ENCODE measurements at places on chromosomes 12 and 14.

DNA sequence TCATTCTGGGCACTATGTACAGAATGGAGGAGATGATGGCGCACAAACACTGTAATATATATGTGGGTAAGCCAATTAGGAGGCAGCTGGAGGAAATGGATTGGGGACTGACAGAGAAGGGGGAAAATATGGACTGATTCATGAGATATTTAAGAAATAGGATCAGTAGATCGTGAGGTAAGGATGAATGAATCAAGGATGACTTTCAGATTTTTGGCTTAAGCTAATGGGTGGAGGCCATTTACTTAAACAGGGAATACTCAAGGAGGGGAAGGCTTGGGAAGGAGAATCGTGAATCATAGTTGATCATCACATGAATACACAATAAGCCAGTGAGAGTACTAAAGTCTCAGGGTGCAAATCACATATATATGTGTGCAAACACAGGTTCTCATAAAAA is 11.2 kb upstream of the GNPNAT1 start:
- DNase-seq = no peak

DNA sequence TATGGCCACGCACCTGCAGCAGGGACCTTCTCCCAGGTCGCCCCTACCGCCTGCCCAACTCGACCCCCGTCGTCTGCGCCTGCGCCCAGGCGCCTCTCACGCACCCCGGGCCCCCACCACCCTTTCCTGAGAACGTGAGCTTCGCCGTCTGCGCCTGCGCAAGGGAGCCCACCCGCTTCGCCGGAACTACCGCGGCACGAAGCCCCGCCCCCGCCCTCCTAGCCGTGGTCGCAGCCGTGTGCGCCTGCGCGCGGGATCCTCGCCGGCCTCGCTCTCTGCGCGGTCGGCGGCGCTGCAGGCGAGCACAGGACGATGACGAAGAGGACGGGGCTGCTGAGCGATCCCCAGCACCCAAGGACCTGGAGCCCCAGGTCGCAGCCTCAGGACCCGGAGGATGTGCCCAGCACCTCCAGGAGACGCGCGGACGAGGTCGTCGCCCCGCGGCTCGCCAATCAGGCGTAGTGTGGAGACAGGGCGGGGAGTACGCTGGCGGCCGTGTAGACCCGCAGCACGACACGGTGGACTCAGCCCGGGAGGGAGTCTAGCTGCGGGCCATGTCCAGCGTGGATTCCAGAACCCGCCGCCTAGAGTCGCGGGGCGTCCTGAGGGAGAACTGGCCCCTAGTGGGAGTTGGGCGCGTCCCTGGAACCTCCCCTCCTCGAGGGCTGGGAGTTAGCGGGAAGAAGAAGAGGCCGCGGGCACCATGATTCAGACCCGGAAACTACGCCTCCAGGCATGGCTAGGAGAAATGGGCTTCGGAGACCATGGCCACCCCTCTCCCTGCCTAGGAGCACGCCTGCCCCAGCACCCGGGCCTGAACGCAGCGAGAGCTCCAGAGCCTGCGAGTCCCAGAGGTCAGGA is 1120.8 kb upstream of the TMEM132C start:
- DNase-seq = no peak

DNA sequence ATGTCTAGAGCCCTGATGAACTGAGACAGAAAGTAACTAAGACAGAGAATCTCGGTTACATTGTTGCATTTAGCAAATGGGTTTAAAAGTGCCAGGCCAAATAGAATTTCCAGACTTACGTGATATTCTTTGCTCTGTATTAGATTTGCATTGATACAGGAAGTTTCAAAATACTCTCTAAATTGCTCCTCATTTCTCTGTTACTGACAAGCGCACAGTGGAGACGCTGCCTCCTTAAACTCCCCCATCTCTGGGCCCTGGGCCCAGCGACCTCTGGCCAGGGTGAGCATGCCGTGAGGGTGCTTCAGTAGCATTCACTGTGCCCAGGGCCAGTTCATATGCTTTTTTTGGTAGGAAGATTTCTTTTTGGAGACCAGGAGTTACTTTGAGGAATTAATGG is 22.9 kb upstream of the EVL start:
- no peak for DNase-seq

GRCh38 chr12:74537126-74537706 is 419 bp upstream of the ATXN7L3B start:
- no peak for DNase-seq

GRCh38 chr14:58944968-58945356 is 243.5 kb upstream of the DAAM1 start:
- no peak for DNase-seq

GRCh38 chr14:30998100-30998706 is 27.2 kb upstream of the AP4S1 start:
- no peak for DNase-seq

- DNase-seq = no peak
These were observed 379.8 kb downstream of the FUT8 start for GRCh38 chr14:65792208-65792905.

GRCh38 chr14:50559990-50560930 is at the start of gene ATL1:
Gene ATL1, plus strand, starts transcription at chr14:50560145. Its CDS starts 121 bp downstream, at chr14:50560266.
- DNase-seq = peak; percentile 88

DNA sequence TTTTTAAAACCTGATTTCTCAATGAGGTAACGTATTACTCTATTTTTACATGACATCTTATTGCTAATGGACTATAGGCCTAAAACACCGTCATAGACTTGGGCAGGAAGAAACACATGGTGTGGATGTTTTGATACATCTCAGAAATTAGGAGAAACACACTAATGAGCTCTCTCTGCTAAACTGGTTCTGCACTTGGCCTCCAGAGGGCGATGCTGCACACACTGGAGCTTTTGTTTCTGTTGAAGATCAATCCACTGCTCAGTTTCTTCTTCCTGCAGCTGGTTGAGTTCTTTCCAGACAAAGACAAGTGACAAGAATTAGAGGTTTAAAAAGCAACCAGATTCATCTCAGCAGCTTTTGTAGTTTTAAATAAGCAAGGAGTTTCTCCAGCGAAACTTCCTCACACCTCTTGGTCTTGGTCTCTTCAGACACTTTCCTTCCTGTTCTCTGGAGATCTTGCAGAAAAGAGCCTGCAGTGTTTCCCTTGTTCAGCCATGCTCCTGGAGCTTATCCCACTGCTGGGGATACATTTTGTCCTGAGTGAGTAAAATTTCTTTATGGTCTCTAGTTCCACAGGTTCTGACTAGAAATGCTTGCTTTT is 178.5 kb upstream of the OR4E1 start:
- DNase-seq = peak; percentile 46

DNA sequence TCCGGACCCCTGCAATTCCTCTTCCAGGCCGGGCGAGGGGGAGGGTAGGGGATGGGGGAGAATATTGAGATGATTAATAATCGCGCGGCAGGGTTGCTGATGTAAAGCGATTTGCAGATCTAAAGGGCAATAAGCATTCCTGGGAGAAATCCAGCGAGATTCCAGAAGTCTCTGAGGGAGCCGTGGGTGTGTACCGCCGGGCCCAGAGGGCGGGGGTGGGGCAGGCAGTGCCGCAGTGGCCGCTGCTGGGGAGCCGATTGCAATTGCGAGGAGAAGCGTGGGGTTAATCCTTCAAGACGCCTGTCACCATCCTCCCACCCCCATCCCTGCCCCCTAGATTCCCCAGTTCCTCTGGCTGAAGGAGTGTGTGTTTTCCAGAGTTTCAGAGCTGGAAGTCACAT is 16.4 kb downstream of the FOS start:
- peak; percentile 51 for DNase-seq

DNA sequence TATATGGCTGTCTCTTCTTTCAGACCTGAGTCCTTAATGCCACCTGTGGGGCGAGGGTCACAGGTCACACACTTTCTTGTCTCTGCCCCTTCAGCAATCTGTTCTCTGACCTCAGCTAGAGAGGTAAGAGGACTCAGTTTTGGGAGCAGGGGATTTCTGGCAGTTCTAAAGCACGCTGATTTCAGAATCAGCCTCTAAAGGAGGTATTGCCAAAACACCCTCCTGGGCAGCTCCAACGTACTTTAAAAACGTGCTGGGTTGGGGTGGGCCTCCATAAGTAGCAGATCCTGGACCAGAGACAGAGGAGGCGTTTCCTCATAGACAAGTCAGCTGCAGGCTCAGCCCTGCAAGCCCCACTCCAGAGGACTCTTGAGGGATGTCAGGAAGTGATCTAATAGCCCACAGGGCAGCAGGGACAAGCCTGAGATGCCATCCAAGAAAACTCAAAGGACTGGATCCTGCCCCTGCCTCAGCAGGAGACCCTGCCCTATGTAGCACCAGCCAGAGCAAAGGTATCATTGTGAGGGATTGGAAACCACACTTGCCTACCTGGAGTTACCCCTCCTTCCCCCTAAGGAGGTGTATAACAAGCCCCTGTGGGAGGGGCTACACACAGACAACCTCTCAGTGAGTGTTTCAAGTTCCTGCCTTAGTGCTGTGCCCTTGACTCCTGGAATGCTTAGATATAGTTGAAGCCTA is 8.5 kb downstream of the CTDSP2 start:
- no peak for DNase-seq

GRCh38 chr14:92106143-92106926 is at the start of gene ATXN3:
Gene ATXN3, minus strand, starts transcription at chr14:92106582. Its CDS starts 30 bp downstream, at chr14:92106552.
- DNase-seq = peak; percentile 98

DNA sequence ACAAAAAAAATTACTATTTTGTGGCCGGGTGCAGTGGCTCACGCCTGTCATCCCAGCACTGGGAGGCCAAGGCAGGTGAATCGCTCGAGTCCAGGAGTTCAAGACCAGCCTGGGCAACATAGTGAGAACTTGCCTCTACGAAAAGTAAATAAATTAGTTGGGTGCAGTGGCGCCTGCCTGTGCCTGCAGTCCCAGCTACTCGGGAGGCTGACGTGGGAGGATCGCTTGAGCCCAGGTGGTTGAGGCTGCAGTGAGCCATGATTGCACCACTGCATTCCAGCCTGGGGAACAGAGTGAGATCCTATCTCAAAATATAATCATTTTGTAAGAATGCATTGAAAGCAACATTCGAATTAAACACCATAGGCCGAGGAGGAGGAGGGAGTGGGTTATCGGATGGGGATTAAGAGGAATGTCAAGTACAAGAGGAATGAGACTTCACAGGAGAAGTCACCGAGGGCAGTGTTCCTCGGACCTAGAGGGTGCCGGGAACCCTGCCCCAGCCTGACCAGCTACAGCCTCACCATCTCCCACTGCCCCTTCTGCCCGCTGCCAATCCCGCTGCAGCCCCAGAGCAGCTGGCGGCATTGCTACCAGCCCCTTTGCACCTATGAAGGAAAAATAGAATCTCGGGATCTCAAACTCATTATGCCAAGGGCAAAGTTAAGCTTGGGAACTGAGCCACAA is 32.6 kb upstream of the AACS start:
- no peak for DNase-seq

Data from D341Med (cell line).